ENCODE measurements at places on chromosomes 7 and 10.
A peak's percentile ranks its signal among the peaks of the same experiment; 100 is the strongest.

GRCh38 chr7:29063872-29064271, 82.5 kb downstream of the CPVL start:
- DNase-seq: no peak

GRCh38 chr10:21138769-21139340, 241.7 kb upstream of the NEBL start:
- no peak for DNase-seq

DNA sequence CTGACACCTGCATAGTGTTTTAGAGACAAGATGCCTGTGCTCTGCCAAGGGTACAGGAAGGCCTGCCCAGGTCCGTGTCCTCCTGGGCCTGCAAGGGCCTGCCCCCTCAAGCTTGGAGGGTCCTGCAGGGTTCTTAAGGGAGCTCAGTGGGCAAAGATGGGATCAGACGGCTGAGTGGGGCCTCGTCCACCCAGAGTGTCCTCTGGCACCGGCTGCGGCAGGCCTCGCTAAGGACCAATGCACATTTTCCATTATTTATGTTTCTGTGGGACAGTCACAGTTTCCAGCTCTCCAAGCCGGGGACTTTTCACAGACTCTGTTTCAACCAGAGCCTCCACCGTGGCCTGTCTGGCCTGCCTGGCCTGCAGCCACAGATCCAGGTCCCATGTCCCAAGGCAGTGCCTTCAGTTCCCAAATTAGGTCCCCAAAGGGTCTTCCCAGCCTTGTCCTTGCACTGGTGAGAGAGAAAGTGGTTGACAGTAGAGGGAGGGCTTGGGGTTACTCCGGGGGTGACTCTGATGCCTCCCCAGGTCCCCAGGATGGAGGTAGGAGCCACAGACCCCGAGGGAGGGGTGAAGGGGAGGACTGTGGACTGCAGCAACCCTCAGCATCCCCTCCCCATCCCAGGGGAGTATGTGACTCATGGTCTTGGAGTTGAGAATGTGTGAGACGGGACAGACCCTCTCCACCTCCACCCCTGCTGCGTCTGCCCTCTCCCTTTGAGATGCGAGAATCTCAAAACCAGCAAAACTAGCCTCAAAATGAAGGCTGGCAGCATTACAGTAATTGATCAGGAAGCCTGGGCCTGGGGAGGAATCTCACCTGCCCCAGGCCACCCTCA, 14.8 kb downstream of the MYL10 start:
- DNase-seq: no peak

DNA sequence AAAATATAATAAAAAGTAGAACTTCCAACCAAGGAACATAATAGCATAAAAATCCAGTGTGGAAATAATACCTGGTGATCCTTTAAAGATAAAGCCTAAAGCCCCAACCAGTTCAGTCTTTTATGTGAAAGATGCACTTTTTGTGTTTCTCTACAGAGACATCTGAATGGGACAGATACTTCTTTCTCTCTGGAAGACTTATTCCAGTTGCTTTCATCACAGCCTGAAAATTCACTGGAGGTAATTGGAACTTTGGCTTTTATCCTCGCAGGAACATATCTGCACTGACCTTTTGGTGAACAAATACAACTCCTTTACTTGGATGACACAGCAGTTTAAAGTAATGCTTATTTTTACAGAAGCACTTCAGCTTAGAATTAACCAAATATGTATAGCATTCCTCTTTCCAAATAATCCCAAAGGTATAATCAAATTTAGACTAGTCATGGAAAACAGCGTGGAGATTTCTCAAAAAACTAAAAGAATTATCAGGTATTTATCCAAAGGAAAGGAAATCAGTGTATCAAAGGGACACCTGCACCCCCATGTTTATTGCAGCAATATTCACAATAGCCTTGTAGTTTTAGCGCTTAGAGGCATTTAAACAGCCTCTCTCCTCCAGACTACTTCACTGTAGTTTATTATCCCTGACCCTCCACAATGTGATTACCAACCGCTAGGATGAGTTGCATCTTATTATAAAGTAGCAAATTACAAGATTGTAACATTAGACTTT, 16.8 kb downstream of the HNRNPA2B1 start:
- DNase-seq: no peak

- no peak for DNase-seq
Observed at GRCh38 chr7:24659505-24659904, 86.3 kb downstream of the PALS2 start.

- DNase-seq: no peak
Observed at GRCh38 chr10:42990016-42990720, 86.7 kb upstream of the RET start.

DNA sequence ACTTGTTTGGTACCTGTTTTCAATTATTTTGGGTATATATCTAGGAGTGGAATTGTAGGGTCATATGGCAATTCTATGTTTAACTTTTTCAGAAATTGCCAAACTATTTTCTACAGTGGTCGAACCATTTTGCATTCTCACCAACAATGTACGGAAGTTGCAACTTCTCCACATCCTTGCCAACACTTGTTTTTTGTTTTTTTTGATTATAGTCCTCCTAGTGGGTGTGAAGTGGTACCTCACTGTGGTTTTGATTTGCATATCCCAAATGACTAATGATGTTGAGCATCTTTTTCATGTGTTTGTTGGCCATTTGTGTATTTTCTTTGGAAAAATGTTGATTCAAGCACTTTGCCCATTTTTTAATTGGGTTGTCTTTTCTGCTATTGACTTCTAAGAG, 122.1 kb downstream of the RPS24 start:
- DNase-seq: no peak

- no peak for DNase-seq
Observed at GRCh38 chr10:125216861-125217260, 56.5 kb upstream of the CTBP2 start.

DNA sequence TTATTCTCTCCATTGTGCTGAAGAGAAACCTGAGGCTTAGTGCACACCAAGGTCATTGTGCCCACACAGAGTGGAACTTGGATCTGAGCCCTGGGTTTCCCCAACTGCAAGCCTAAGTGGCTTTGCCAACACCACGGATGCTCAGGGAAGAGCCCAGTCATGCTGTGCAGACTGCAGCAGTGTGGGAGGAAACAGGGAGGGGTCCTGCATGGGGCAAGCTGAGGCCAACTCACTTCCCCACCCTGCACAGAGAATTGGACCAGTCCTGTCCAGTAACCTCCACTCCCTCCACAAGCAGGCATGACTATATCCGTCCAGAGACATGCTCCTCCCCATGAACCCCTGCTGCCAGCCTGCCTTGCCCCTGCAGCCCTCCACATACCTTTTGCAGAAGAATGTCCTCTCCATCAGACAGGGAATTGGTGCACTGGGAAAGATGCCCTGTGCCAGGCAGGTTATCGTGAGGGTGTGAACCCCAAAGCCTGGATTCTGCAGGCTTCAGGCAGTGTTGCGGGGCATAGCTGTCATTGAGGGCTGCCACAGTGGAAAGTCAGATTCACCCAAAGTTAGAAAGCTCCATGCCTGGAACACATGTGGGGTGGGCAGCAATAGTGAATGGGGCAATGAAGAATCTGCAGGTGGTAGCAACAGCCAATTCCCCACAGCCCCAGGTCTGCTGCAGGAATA, 44.9 kb downstream of the DRGX start:
- no peak for DNase-seq

DNA sequence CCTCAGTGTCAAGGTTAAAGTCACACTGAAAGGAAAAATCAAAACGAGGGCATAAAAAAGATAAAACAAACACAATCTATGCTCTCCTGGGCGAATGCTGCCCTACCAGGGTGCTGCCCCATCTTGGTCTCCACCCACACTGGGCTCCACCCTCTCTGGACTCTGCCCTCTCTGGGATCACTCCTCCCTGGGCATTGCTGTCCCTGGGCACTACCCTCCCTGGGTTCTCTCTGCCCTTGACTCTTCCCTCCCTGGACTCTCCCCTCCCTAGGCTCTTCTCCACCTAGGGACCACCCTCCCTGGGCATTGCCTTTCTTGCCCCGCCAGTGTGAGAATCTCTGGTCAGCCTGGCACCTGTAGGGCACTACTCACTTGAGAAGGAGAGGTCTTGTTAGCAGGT, 8.6 kb downstream of the GDF2 start:
- DNase-seq: no peak

- DNase-seq: no peak
Observed at GRCh38 chr10:24851629-24852028, 100.8 kb downstream of the PRTFDC1 start.

GRCh38 chr10:86522510-86522855, 891 bp upstream of the WAPL start:
- no peak for DNase-seq

DNA sequence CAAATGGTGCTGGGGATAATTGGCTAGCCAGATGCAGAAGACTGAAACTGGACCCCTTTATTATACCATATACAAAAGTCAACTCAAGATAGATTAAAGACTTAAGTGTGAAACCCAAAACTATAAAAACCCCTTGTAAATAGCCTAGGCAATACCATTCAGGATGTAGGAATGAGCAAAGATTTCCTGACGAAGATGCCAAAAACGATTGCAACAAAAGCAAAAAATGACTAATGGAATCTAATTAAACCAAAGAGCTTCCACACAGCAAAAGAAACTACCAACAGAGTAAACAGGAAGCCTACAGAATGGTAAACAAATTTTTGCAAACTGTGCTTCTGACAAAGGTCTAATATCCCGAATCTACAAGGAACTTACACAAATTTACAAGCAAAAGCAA, 30.9 kb upstream of the PLXDC2 start:
- DNase-seq: no peak

DNA sequence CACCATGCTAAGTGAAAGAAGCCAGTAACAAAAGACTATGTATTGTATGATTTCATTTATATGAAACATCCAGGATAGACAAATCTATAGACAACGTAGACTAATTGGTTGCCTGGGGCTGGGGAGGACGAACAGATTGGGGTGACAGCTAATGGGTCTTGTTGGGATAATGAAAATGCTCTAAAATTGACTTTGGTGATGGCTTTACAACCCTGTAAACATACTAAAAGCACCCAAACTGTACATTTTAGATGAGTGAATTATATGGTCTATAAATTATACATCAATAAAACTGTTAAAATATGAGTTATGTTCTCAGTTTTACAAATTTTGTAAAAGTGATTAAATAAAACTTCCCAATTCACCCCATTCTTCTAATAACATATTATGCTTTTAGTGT, 261.5 kb downstream of the ELMO1 start:
- peak; percentile 65 for DNase-seq

DNA sequence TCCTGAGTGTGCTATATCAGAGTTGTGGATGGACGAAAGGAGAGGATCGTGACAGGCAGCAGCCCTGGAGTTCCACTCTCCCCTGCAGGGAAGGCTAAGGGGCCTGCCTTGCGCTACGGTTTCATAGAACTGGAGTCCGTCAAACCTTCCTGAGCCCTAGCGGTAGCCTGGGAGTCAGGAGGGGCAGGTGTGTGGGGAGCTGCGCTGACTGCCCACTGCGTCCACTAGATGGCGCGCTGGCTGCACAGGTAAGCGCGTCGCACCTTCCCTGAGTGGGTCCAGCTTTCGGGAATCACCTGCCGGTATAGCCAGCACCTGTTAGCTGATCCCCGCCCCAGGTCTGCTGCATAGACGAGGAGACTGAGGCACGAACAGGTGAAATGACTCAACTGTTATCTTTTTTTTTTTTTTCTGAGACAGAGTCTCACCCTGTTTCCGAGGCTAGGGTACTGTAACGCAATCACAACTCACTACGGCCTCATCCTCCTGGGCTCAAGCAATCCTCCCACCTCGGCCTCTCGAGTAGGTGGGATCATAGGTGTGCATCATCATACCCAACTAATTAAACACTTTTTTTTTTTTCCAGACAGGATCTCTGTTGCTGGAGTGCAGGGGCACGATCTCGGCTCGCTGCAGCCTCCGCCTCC, 20.2 kb upstream of the BAIAP2L1 start:
- peak; percentile 90 for DNase-seq

- DNase-seq: no peak
Observed at GRCh38 chr7:157851501-157852067, 514.8 kb downstream of the DNAJB6 start.

DNA sequence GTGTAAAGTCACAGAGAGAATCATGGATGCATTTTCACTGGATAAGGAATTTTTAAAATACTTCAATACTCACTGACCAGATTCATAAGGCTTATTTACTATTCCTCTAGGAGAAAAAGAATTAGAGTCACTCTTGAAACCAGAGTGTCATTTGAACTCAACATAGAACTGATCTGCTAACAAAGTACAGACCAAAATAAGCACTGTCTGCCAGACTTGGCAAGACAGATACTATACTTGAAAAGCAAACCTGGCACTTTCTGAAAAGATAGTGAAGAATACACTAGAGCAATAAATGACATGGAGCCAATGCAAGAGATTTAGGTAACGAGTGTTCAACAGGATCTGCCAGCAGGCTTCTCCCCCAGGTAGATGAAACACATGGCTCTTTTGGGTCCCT, 215.3 kb downstream of the CHCHD3 start:
- no peak for DNase-seq

- no peak for DNase-seq
Observed at GRCh38 chr7:141287936-141288335, 214.1 kb downstream of the TMEM178B start.

DNA sequence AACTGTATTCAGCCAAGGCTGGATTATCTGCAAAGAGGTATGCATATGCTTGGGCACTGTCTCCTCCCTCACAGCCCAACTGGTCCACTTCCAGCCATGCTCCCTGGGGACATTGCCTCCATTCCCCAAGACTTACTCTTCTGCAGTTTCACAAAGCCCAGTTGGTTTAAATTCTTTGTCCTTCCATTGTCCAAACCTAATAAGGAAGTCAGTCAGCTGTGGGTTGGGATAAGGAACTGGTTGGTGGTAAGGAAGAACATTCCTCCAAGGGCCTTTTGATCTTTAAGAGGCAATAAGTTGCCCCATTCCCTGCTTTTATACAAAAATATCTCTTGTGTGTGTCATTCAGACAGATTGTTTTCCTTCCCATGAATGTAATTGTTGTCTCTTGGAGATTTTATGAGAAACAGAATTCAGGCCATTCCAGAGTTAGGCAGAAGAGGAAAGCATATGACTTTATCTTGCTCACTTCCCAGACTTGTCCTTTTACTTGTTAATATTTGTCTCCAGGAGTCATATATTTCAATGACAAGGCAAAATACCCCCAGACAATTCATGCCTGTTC, 673.7 kb downstream of the SUGCT start:
- DNase-seq: no peak

DNA sequence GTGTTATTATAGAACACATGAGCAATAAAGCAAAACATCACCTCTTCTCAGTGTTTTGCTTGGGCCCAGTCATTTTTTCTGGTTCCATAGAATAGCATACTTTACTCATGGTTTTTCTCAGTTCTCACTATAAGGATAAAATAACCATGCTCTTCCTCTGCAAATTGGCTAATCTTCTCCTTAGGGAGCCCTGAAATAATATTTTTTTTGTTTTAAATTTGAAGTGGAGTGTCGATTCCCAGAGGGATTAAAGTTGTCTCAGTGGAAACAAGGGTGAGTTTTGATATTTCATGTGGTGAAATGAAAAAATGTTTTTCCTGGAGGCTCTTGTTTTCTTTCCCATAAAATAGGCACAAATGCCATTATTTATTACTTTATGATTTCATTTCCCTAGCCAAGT, 127.3 kb downstream of the NOC3L start:
- DNase-seq: no peak

Data from NCI-H1930 (cell line).